Bladder microvascular endothelial cell (primary cell): ENCODE measurements at places on chromosomes 1 and 21. TPM values are rescaled to one million over a fixed set of nuclear protein-coding genes. Genes with fewer than 3 reads are reported as not detected.

The THRAP3 gene
- total RNA-seq = 88.2 and 101 TPM in 2 replicates

The TADA1 gene
- 7.0 and 11.5 TPM in 2 replicates for total RNA-seq

The UBIAD1 gene
- total RNA-seq = 6.5 and 22.2 TPM in 2 replicates

The SH3BGRL3 gene
- total RNA-seq = 14.6 and 20.7 TPM in 2 replicates

The FGGY gene
- total RNA-seq = 8.3 and 15.7 TPM in 2 replicates

The GBP7 gene
- not detected in 2 replicates for total RNA-seq

The ZCCHC17 gene
- 26.1 and 30.9 TPM in 2 replicates for total RNA-seq

The F13B gene
- not detected in 2 replicates for total RNA-seq

The CACNA1E gene
- total RNA-seq = 0.06 TPM in 1 of 2 replicates, not detected in the other

The INSRR gene
- total RNA-seq = not detected in 2 replicates

The REN gene
- total RNA-seq = under 0.01 and 0.19 TPM in 2 replicates

The ZNF593 gene
- total RNA-seq = 15.6 and 29.1 TPM in 2 replicates

The KRTAP12-2 gene
- total RNA-seq = not detected in 2 replicates

The CTH gene
- 0.76 and 0.81 TPM in 2 replicates for total RNA-seq

The ANKRD65 gene
- 0.25 and 0.32 TPM in 2 replicates for total RNA-seq

The FAM163A gene
- total RNA-seq = 0.25 TPM in 1 of 2 replicates, not detected in the other

The TBX19 gene
- total RNA-seq = 0.16 and 0.94 TPM in 2 replicates

The PLA2G2D gene
- total RNA-seq = not detected in 2 replicates

The TFAP2E gene
- total RNA-seq = 0.06 TPM in 1 of 2 replicates, not detected in the other

The CDA gene
- total RNA-seq = 0.32 and 1.4 TPM in 2 replicates

The PLA2G2F gene
- total RNA-seq = not detected in 2 replicates

The TEX38 gene
- total RNA-seq = not detected in 2 replicates

The PCBP3 gene
- 0.16 and 0.50 TPM in 2 replicates for total RNA-seq

The DPYD gene
- total RNA-seq = 20.2 and 25.5 TPM in 2 replicates

The SPRR5 gene
- total RNA-seq = not detected in 2 replicates

The AKNAD1 gene
- 0.13 TPM in 1 of 2 replicates, not detected in the other for total RNA-seq

The OR2T2 gene
- not detected in 2 replicates for total RNA-seq

The OR6N1 gene
- total RNA-seq = not detected in 2 replicates

The CCDC27 gene
- total RNA-seq = not detected in 2 replicates

The MSH4 gene
- under 0.01 and 0.25 TPM in 2 replicates for total RNA-seq

The SLC22A15 gene
- 0.16 TPM in 1 of 2 replicates, not detected in the other for total RNA-seq

The ADAM30 gene
- not detected in 2 replicates for total RNA-seq

The ZYG11A gene
- 0.16 and 0.31 TPM in 2 replicates for total RNA-seq
